ENCODE measurements at places on chromosomes 2 and 18.

DNA sequence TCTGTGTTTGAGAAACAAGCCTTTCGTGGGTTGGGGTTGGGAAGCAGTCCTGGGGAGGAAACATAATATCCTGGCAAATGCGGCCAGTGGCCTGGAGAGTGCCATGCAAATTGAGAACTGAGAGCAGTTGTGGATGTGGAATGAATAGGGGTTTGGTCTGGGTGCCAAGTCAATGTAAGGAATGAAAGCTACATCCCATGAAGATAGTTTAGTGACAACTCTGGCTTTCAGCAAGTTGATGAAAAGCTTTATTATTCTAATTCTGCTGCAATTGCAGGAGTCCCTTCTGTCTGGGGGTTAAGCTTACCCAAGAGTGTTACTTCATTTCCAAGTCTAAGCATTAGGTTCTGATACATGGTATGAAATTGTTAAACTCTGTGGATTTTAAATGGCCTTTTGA is 771.6 kb downstream of the DPP10 start:
- DNase-seq: no peak

- DNase-seq: no peak
Measured at GRCh38 chr2:238252766-238253630, 13.2 kb upstream of the HES6 start.

- DNase-seq: no peak
Measured at GRCh38 chr2:69773206-69773605, 31.3 kb downstream of the ANXA4 start.

- no peak for DNase-seq
Measured at GRCh38 chr2:21822505-21822904, 698.7 kb downstream of the TDRD15 start.

DNA sequence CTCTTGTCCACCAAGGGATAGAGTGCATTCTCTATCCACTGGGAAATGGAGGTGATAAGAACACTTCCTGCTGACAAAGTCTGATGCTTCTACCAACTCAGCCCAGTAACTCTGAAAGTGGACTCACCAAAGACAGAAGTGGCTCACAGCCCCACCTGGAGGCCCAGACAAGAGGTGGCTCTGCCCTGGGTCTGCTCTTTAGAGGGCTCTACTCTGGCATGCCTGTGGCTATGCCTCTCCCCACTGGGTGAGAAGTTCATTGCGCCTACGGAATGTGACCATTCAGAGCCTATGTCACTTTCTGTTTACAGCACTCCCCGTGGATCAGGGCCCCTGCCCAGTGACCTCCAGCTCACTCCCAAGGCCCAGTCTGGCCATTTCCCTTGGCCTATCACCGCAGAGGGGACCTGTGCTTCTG is 13.5 kb upstream of the XDH start:
- no peak for DNase-seq

DNA sequence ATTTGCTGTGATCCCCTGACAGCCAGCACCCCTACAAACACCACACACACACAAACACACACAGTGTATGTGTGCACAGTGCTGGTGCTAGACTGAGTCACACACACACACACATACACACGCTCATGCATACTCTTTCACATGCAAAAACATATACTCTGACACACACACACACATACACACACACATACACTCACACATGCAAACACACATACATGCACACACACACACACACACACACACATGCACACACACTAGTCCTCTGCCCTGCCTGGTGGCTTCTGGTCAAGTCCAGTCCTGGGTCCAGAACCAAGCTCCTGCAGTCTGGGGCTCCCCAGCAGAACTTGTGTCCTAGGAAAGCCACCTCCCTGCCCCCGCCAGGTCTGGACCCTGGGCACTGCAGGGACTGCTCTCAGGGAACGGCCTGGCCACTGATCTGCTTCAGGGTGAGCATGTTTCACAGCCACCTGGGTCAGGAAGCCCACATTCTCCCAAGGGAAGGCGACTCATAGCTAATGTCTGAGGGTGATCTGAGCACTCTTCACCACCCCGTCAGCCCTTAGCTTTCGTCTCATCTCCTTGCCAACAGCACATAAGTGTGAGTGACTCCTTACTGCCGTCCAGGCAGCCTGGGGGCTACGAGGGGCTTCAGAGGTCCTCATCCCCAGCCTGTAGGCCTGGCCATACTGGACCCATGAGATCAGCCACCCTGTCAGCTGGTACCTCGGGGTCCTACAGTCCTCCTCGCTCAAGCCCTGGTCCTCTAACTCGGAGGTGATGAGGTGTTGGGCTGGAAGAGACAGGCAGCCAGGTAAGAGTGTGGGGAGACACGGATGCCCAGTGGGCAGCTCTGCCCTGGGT is 88.1 kb downstream of the MCFD2 start:
- no peak for DNase-seq

DNA sequence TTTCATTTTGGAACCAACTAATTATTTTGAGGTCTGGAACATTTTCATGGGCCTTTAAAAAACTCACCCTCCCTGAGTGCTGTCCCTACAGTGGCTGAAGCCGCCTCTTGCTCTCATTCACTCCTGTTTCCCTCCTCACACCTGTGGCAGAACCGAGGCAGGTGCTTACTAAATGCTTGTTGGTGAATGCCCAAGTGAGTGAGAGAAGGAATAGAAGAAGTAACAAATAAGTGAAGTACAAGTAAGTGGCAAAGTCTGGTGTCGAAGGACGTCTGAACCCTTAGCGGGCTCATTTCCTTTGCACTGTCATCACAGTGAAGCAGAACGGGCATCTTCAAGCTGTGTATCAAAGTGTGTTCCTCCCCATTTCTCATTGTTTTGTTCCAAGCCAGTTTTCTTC is 135.2 kb downstream of the RHBDD1 start:
- DNase-seq: no peak

DNA sequence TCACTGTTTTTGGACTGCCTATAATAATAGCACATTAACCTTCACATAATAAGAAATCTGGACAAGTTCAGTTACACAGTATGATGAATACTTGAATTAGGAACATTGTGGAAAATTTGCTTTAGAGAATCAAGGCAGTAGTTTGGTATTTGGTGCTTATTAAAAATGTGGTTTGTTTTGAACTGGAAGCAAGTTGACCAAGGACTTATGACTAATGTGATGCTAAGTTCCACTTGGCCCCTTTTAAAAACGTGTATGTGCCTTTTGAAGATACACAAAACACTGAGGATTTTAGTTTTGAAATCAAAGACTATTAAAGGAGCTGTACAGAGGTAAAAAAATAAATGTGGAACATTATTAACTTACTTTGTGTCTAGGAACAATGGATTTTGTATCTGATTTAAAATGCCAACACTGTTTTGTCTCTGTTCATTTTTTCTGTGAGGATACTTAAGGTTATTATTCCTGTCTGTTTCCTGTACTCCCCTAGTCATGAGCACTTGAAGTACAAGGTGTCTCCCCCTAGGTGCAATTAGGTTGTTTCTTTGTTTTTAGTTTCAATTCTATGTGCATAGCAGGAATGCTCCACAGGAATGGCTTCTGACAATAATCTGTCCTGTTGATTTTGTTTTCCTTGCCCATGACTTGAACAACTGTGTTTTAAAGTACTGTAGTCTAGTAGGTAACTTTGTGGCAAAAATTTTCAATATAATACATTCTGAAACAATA is 49.6 kb upstream of the PTH2R start:
- no peak for DNase-seq

GRCh38 chr18:44246001-44246400 is 434.7 kb upstream of the SETBP1 start:
- DNase-seq: no peak

DNA sequence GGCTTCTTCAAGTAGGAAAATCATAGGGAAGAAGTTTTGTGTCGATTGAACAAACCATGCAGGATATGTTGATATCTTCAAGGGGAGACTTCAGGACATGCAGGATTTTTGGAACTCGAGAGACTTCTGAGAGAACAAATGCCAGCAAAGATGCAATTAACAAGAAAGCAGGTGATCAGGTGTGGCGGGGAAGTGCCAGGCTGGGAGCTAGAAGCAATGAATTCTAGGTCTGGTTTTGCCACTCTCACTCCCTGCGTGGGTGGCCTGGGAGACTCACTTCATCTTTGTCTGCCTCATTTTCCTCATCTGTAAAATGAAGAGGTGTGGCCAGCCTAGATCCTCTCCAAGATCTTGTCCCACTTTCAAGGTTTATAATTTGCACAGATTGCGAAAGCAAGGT is 3.1 kb downstream of the SERPINB5 start:
- DNase-seq: no peak

DNA sequence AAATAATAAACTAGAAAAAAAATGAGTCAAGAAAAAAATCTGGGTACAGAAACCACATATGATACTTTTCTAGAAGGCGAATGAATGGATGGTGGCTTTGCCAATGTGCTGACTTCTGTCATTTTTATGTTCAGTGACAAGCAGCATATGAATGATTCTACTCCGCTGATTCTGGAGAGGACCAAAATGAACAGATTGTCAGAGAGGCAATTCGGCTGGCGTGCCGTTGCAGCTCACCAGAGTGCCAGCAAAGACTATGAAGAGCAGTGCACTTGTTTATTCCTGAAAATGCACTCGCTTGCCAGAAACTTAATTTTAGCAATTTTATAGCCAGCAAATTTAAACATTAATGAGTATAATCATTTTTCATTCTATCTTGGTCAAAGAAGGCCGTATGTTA is 105.9 kb upstream of the NYAP2 start:
- DNase-seq: no peak

- no peak for DNase-seq
Measured at GRCh38 chr2:222430681-222431080, 6.3 kb downstream of the SGPP2 start.

- no peak for DNase-seq
Measured at GRCh38 chr2:144511226-144511810, 8.6 kb downstream of the ZEB2 start.

DNA sequence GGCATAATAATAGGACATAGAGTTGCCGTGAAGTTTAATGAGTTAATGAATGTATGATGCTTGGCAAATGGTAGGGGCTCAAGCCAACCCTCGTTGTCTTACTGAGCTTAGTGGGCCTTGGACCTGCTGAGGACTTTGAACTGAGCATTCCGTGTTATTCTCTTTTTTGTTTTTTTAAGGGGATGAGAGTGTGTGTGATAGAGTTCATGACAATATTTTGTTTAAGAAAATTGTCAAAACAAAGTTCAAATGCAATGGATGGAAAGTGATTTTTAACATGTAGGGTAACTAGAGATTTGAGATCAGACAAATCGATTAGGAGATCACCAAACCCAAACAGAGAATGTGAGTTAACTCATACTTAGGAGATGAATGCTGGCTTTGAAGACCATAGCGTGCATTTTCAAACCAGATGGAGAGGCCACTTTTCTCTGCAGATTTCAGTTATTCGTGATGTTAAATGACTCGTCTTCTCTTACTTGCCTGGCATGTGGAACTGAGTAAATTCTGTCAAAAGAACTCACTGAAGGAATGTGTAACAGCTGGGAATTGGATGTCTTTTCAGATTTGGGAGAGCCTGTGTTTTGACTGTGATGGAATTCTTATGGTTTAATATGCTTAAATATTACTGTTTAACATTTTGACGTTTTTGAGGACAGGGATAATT is 88.7 kb downstream of the NEDD4L start:
- DNase-seq: no peak

GRCh38 chr18:2569338-2570207 is 1.7 kb downstream of the METTL4 start:
- DNase-seq: no peak

DNA sequence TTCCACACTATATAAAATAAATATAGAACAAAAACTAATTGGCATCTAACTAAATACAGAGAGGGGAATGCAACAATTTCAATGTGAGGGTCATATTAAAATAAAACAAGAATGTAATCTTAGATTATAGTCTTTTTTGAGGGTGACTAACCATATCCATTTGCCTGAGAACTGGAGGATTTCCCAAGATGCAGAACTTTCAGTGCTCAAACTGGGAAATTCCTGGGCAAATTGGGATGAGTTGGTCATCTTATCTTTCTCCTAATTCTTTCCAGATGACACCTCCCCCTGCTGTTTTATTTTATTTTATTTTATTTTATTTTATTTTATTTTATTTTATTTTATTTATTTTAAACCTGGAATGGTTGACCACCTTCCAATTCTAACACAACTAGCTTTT is 846.2 kb downstream of the SLC4A3 start:
- DNase-seq: no peak

DNA sequence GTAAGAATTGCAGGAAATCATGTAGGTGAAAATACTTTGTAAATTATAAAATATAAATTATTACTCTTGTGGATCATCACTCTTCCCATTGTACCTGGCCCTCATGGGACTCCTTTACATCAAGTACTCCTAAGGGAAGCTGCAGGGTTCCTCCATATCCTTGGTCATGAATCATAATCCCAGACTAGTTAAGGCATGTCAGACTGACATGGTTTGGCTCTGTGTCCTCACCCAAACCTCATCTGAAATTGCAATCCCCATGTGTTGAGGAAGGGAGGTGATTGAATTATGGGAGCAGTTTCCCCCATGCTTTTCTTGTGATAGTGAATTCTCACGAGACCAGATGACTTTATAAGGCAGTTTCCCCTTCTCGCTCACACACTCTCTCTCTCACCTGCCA is 77.1 kb downstream of the CMPK2 start:
- DNase-seq: no peak

DNA sequence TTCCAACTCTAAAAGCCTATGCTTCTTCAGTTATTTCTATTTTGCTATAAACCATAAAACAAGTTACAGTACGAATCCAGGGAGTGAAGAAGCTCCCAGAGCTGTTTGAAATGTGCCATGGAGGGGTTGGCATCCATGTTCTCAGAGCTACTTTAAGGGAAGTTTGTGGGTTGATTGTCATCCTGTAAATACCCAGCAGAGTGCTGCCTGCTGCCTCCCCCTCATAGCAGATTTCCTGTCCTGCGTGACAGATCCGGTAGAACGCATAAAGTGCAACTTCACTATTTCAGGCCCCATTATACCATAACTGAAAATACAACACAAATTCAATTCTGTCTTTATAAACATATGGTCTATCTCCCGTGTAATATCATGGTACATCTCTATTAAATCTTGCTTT is 114.4 kb downstream of the CTNNA2 start:
- DNase-seq: no peak

DNA sequence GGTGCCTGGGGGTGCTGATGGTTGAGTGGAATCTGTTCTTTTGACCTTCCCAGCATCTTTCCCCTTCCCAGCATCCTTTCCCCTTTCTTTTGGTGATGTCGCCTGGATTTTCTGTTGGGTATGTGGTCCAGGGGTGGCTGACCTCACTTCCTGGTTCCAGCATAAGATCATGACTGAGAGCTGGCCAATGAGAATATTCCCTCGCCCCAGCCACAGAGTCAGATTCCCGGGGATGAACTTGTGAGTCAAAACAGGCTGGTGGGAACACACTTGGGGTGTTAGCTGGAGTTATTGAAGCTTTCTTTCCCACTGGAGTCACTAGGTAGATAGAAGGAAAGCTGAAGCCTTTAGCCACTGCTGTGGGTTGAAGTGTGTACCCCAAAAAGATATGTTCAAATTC is 28.0 kb upstream of the FOSL2 start:
- DNase-seq: no peak

DNA sequence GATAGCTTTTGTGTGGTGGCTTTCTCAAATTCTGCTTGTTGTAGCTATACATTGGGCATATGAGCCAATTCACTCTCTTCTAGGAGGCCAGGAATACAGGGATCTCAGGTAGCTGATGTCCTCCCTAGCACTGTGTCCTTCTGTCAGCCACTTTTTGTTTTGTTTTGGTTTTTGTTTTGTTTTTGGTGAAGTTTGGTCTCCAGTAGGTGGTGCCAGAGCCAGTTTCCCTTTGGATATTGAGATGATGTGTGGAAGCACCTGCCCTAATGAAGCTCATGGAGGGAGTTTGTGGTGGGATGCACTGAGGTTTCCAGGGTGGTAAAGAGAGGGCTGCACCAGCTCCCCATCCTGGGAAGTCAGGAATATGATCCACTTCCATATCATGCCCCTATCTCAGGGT is 100.5 kb upstream of the VWC2L start:
- no peak for DNase-seq

- DNase-seq: no peak
Measured at GRCh38 chr2:13255485-13255884, 538.7 kb downstream of the TRIB2 start.

Data from stimulated activated CD8-positive, alpha-beta memory T cell treated with anti-CD3 and anti-CD28 coated beads, Interleukin-4, amount 100 ng/mL, for 4 hours (primary cell).